NCI-H526 (cell line): ENCODE measurements at places on chromosomes 7 and 10.
A peak's percentile ranks its signal among the peaks of the same experiment; 100 is the strongest.

GRCh38 chr10:86609920-86610319, 44.4 kb upstream of the OPN4 start:
- DNase-seq, result no peak

DNA sequence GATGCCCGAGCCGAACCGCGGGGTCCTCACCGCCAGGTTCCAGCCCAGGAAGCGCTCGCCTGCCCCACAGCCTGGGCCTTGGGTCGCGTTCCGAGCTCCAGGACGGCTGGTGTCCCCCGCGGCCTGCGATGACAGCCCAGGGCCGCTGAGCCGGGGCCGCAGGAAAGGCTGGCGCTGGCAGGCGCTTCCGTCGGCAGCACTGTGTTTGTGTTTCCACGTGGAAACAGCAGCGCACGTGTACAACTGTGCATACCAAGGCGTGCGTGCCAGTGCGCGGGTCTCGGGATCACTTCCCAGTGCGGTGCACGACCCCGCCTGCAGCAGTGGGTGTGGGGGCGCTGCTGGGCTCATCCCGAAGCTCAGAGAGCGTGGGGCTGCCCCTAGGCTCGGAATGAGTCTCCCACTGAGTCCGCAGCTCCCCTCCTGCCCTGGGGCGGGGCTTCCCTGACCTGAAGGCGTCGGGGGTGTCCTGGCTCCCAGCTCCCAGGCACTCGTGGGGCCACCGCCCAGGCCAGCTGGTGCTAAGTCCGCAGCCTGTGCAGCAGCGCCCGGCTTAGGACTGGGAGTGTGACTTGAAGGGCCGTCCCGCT, 17.2 kb downstream of the AP5Z1 start:
- no peak for DNase-seq

DNA sequence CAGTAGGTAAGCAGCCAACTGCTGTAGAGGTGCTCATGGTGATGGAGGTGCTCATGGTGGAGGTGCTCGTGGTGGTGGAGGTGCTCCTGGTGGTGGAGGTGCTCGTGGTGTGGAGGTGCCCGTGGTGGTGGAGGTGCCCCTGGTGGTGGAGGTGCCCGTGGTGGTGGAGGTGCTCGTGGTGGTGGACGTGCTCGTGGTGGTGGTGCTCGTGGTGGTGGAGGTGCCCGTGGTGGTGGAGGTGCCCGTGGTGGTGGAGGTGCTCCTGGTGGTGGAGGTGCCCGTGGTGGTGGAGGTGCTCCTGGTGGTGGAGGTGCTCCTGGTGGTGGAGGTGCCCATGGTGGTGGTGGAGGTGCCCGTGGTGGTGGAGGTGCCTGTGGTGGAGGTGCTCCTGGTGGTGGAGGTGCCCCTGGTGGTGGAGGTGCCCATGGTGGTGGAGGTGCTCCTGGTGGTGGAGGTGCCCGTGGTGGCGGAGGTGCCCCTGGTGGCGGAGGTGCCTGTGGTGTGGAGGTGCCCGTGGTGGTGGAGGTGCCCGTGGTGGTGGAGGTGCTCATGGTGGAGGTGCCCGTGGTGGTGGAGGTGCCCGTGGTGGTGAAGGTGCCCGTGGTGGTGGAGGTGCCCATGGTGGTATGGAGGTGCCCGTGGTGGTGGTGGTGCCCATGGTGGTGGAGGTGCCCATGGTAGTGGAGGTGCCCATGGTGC, 517.3 kb downstream of the PTPRN2 start:
- DNase-seq, result no peak

DNA sequence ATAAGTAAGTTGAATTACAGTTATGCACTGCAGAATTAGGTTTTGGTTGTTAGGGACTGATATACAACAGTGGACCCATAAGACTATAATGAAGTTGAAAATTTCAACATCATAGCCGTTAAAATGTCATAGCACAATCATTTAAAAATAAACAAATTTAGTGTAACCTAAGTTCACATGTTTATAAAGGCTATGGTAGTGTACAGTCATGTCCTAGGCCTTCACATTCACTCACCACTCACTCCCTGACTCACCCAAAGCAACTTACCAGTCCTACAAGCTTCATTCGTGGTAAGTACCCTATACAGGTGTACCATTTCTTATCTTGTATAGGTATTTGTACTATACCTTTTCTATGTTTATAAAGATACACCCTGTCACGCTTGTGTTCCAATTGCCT, 113.7 kb downstream of the RAB11FIP2 start:
- DNase-seq, result no peak

DNA sequence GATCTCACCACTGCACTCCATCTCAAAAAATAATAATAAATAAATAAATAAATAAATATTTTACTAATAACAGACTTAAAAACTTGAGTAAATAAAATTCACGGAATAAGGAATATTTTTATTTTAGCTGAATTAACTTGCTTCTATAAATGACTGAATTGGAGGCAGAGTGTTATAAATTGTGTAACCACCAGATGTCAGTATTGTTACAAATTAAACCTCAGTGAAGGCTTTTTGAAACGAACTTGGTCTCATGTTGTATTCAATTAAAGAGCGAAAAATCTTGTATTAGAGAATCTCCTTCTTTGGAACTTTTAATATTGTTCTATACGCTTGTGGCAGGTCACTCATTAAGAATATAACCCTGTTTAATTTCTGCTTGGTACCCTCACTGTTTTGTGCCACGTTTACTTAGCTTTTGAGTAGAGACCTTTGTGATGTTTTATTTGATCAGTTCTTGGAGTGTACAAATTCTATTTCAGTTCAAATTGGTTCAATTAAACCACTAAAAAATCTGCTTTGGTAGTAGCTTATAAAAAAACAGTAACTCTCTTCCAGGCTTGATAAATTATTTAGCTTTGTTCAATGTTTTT, 45.6 kb upstream of the SCIN start:
- DNase-seq, result peak; percentile 67
